AG08396 (cell line): ENCODE measurements at places on chromosomes 4 and X.

DNA sequence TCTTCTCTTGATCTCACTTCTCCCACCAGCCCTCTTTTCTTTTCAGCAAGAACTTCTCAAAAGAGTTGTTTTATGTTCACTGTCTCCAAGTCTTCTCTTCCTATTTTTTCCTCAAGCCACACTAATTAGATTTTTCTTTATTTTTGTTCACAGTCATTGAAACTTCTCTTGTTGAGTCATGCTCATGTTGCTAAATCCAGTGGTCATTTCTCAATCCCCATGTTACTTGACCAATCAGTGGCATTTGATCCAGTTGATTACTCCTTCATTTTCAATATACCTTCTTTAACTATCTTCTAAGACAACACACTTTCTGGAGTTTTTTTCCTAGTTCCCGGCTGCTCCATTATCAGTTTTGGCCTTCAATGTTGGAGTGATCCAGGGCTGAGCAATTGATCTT, 103.1 kb upstream of the LSM6 start:
- no peak for DNase-seq

DNA sequence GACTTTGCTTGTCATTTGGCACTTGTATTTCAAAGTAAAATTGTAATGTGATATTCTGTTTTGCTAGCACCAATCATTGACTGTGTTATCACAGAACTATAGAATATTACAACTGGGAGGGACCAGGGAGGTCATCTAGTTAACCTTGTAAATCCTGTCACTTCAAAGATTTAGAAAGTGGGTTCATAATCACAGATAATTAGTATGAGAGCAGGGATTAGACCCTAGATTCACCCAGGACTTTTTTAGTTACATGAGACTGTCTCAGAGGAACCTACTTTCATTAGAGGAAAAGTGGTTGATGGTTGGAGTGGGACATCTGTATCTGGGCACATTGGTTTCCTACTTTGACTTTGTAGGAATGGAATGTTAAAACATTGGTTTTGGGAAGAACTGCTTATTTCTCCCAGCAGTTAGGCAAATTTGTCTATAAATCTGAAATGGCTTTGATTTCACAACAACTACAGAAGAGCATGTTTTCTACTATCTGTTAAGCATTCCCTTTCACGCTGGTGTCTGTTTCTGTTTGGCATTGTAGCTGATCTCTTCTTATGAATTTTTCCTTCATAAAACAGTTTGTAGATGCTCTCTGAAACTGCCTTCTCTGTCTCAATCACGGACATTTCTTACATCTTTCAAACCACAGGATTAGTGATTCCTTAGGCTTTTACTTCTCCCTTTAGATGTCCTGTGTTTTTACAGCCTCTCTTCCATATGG, 144.1 kb downstream of the DIPK2B start:
- no peak for DNase-seq

GRCh38 chr4:88958080-88958479, 98.9 kb downstream of the FAM13A start:
- no peak for DNase-seq

- no peak for DNase-seq
Measured at GRCh38 chr4:8676676-8677075, 84.1 kb downstream of the CPZ start.

DNA sequence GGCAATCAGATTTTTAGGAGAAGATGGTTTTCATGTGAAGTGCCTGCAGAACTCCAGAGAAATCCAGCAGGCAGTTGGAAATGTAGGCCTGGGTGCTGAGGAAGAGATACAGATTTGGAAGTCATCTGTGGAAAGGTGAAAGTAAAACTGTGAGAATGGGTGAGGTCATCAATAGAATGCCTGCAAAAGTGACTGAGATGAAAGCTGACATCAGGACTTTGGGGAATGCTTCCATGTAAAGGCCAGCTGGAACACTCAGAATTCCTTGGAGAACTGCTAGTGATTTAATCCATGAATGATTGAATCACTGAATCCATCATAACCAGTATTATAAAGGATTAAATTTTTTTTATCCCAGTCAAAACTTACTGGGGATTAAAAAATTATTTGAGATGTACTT, 124.5 kb upstream of the GIMD1 start:
- DNase-seq, result no peak

- DNase-seq, result no peak
Measured at GRCh38 chr4:2353222-2354107, 65.0 kb downstream of the ZFYVE28 start.

DNA sequence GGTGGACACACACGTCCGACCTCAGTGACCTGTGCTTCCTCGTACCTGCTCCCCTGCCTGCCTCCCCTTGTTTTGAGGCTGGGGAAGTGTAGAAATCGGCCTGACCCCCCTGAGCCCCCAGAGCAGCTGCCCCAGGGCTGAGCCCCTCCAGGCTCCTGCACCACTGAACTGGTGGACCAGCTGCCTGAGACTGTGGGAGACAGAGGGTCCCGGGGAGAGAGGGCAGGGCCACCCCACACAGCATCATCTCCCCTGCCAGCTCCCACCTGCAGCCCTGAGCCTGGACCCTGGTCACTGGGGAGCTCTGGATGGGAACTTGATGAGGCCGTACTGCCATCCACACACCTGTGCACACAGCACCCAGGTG, 15.0 kb upstream of the NAT8L start:
- peak; percentile 4 for DNase-seq

DNA sequence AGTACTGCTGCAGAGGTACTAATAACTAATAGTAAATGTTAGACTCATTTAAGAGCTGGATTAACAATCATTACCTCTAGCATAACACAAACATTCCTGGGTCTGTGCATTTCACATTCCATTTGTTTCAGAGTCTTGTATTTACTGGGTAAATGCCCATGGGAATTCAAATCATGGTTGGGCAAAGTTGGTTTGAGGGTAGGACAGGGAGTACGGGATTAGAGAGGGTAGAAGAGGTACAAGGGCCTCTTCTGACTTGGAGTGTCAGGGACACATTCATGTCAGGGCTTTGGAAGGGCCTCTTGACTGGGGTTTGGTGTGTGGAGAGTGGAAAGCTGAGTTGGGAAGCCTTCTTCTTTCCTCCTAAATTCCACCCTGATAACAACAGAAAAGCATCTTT, 65.9 kb downstream of the WWC2 start:
- DNase-seq, result no peak

DNA sequence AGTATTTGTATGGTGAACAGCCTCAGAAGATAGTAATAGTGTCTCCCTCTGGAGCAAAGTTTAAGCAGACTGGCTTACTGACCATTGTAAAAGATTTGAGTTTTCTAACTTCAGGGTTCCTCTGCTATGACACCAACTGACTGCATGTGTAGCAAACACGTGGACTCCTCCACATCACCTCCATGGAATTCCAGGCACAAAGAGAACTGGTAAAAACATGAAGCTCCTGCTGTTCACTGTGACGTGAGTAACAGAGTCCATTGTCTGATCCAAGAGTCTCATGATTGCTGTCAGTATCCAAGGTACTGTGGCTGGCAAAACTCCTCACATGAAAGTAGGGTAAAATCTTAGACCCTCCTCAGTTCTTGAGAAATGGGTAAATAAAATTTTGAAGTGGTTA, 107.6 kb upstream of the FAM9B start:
- peak; percentile 15 for DNase-seq

GRCh38 chrX:136176399-136176825, 29.1 kb downstream of the FHL1 start:
- DNase-seq, result peak; percentile 49

DNA sequence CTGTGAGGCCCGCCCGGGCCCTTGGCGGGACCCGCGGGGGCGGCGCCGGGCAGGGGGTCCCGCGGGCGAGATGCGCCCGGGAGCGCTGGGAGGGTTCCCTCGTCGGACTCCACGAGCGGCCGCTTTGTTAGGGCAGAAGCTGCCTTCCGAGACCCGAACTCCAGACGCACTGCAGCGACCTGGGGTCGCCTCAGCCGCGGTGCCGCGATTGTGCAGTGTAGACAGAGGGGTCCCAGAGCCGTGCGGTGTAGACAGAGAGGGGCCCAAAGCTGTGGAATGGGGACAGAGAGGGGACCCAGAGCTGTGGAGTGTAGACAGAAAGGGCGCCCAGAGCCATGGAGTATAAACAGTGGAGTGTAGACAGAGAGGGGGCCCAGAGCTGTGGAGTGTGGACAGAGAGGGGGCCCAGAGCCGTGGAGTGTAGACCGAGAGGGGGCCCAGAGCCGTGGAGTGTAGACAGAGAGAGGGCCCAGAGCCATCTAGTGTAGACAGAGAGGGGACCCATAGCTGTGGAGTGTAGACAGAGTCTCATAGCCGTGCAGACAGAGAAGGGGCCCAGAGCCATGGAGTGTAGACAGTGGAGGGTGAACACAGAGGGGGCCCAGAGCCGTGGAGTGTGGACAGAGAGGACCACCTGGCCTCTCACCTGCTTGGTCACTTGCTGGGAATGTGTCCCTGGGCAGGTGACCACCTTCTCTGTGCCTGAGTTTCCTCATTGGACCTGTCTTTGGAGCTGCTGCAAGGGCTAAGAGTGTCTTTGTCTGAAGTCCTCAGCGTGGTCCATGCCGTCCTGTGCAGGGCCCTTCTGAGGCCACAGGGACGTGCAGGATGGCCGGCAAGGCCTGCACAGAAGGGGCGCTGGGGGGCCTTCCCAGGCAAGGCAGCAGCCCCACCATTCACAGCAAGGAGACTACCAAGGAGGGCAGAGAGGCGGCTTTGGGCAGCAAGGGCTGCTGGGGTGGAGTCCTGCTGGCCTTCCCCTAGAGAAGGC, 875 bp downstream of the RGS12 start:
- DNase-seq, result no peak

GRCh38 chr4:38743866-38744265, 38.9 kb downstream of the TLR10 start:
- DNase-seq, result no peak

GRCh38 chr4:156677656-156678055, 293.9 kb downstream of the PDGFC start:
- DNase-seq, result no peak
